Ascending aorta (tissue), 2 donors: ENCODE measurements at places on chromosomes 5 and 9.

DNA sequence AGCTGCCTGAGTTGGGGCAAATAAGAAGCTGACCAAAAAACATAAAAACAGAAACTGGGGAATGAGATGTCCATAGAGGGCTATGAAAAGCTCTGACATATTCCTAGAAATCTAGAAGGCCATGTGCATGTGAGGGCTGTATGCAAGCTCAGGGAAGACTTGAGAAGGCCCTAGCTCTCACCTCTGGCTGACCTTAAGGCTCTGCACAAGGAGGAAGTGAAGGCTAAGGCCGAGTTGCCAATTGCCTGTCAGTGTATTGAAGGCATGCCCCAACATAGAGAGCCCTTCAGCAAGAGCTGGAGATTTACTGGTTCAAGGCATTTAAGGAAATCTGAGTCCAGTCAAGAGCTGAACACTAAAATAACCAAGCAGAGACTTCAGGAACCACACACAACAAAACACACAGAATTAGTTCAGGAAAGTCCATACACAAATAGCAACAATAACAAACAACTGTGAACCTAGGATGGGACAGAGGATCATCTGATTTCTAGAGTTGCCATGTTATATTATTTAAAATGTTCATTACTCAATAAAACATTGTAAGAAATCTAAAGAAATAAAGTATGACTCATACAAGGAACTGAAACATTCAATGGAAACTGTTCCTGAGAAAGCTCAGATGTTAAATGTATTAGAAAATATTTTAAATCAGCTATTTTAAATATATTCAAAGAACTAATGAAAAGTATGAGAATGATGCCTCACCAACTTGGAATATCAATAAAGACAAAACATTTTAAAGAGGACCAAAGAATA is 161.8 kb downstream of the AUH start:
- no peak for DNase-seq

DNA sequence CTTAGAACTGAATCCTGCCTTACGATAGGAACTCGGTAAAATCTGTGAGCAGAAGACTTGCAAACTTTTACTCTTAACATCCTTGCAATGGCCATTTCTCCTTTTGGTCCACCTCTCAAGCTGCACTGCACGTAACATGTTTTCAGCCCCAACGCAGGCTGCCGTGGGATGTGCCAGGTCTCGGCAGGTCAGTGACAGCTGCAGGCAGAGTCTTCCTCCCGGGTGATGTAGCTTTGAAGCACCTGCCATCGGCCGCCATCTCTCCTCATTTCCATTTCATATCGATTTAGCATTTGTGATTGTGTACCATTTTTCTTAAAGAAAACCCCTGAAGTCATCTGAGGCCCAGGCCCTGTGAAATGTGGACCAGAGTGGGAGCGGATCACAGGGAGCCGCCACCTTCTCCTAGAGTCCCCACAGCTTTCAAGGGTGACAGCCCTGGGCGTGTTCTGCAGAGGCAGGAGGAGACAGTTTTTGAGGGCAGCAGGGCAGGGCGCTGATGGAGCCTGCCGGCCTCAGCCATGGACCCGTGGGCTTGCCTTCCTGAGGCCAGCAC is 25.8 kb upstream of the LPCAT1 start:
- DNase-seq, result no peak

DNA sequence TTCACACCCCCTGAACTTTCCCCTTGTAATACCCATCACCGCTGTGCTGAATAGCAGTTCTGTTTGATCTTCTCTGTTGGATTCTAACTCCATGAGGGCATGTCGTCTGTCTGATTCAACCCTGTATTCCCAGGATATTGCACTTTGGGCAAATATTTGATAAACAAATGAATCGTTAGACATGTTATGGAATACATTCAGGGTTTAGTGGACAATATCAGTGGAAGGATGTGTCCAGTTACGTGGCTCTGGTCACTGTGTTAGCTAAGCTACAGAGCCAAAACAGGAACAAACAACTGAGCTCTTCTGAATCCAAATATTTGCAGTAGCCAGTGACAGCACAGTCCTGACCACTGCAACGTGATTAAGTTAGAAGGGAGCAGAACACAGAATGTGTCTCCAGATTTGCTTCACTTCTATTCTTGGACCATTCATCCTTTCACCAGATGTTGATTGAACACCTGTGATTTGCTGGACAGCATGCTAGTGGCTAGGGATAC is 13.2 kb downstream of the ANGPTL2 start:
- DNase-seq, result no peak

DNA sequence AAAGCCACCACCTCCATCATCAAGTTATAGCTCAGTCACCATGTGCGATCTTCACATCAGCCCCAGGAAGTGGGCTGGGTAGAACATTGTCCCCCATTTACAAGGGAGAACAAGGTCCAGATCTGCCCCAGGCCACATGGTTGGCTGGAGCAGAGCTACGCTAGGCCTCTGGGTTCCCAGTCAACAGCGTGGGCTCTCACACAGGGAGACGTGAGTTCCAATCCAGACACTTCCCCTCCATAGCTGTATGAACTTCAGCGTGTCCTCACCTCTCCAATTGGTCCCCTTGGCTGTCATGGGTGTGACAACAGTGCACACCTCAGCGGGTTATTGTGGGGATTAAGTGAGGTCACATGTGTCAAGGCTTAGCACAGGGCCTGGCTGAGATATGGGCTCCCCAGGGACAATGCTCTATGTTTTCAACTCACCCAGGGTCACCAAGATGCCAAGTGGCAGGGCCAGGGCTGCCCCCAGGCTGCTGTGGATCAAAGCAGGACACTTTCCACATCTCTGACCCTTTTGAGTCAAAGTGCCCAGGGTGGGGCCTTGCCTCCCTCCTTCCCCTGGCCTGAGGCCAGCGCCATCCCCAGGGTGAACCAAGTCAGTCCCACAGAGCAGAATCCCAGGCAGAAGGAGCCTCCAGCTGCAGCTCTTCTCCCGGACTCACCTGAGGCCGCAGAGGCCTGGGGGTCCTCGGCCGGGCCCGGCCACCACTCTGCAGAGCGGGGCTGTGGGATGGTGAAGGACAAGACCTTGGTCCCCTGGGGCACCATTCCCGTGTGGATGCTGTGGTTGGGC is 19.8 kb downstream of the AKNA start:
- peak; percentile 63 for DNase-seq

GRCh38 chr9:101487443-101487840 is 46.2 kb upstream of the RNF20 start:
- no peak for DNase-seq
